Hepatic stellate cell (primary cell): ENCODE measurements at places on chromosomes 1 and 21.
A peak's percentile ranks its signal among the peaks of the same experiment; 100 is the strongest.

GRCh38 chr1:33097137-33097611 is 16.2 kb downstream of the AZIN2 start:
- DNase-seq = no peak

DNA sequence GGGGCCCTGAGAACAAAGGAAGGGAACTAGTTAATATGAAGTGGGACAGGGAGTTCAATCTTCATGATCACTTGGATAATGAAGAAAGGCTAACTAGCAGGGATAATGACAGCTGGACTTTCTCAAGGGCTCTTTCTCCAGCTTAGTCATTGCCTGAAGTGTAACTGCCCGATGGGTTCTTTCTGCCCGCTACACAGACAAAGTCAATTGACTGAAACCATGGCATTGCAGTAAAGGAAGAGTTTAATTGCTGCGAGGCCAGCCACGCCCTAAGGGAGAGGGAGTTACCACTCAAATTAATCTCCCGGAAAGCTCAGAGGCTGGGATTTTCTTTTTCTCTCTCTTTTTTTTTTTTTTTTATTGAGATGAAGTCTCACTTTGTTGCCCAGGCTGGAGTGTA is 16.6 kb upstream of the SLC2A5 start:
- DNase-seq = no peak

DNA sequence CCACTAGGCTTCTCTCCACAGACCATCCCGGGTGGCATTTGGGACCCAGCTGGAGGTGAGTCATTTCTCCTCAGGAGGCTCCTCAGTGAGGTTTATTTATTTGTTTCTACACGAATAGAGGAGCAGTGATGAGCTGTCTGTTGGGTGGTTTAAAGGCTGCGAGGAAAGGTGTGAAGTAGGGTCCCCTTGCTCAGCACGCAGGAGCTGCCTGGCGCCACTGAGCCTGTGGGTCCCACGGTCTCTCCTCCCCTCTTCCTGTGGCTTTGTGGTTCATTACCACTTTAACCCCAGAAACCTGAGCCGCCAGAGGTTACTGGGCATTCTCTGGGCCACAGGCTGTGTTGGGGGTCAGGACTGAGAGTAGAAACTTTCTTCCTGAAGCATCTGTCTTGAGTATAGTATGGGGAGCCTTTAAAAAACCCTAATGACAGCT is 39.9 kb downstream of the IL6R start:
- DNase-seq = peak; percentile 94

DNA sequence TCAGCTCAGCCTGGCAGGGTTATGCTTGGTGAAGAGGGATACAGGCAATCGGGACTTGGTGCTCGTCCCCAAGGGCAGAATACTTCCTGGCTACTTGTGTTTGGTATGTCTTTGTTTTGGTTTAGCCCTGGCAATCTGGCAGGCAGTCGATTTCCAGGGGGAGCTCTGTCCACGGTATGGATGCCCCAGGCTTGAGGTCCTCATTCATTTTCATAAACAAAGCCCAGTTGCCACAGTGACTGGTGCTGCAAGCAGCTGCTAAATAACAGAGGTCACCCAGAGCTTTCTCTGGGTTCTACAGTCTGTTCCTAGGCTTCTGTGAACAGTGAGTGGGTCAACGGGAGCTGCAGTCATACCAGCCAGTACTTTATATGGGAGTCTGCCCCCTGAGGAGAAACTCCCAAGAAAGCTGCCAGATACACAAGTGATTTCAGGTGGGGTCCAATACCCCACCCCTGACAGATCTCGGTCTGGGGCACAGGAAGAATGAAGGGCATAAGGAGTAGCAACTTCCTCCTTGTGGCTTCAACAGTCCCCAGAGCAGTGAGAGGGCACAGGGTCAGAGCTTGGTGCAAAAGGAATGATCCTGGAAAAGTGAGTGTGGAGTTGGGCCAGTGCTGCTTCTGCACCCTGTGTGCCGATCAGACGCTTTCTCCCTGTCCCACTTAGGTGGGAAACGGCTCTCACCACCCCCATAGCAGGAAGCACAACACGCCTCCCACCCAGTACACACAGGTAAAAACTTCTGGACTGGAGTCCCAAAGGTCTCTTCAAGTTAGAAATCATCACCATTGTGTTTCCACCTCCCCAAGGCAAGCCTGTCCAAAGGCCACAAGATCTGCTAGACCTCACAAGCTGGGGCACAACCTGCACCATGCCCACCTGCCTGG is 55.5 kb downstream of the TGFBR3 start:
- peak; percentile 72 for DNase-seq

GRCh38 chr1:111976332-111976731 is 13.1 kb downstream of the KCND3 start:
- no peak for DNase-seq

GRCh38 chr1:36542024-36542961 is 59.6 kb upstream of the CSF3R start:
- DNase-seq = no peak

DNA sequence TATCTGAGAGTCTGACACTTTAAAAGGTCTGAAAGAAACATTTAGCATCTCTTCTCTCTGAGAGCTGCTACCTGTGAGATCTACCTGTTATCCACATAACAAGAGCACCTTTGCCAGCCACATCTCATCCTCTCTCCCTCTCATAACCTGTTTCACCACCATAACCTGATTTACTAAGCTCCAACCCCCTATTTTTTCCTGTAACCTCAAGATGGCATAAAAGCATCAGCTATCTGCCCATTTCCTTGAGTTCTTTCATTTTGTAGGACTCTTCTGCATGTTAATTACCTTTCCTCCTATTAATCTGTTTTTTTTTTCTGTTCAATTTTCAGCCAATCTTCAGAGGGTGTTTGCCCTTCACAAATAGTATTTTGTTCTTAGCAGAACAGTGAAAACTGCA is 136.5 kb upstream of the KCNK1 start:
- DNase-seq = no peak
